ENCODE measurements at places on chromosomes 3 and 15.

GRCh38 chr3:112302881-112303763, 9.1 kb upstream of the SLC9C1 start:
- DNase-seq, result no peak

DNA sequence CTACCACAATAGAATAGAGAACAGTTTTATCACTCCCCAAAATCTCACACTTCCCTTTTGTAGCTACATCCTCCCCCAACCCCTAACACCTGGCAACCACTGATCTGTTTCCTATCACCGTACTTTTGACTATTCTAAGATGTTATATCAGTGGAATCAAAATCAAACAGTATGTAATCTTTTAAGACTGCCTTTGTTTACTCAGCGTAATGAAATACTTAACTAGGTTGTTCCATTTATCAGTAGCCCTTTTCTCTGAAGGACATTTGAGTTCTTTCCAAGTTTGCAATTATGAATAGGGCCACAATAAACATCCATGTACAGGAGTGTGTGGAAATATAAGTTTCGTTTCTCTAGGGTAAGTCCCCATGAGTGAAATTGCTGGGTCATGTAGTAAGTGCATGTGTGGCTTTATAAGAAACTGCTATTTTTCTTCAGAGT, 372.3 kb downstream of the SV2B start:
- no peak for DNase-seq

GRCh38 chr3:180808823-180809575, 103.5 kb upstream of the FXR1 start:
- DNase-seq, result no peak

GRCh38 chr3:42799376-42799775, 4.9 kb downstream of the HIGD1A start:
- no peak for DNase-seq

DNA sequence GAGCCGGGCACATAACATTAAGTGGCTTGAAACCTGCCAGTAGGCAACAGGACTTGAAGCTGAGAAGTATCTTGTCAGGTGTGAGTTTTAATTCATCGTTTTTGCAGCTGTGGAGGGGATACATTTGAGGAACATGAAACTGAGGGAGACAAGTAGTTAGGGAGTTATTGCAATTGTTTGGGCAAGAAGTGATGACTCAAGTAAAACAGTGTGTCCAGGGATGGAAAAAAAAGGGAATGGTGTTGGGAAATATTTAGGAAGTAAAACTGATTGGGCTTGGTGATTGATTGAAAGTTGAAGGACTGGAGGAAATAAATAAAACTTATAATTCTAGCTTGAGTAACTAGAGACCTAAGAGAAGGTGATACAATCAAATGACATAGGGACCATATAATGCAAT, 85.5 kb downstream of the NCEH1 start:
- DNase-seq, result no peak

DNA sequence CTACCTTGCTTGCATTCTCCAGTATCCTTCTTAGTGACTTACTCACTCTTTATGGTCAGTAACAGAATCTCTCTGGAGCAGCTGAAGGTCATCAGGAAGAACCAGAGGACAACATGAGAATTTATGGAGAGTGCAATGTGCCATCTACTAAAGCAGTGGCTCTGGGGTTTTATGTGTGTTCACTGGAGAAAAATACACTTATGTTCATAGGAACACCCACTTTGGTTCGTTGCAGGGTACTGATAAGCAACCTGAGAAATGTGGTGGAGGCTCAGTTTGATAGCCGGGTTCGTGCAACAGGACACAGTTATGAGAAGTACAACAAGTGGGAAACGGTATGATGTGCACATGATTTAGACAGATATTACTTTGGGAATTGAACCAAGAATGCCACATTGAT, 12.8 kb downstream of the CPB1 start:
- no peak for DNase-seq

GRCh38 chr3:186220911-186221645, 112.2 kb upstream of the ETV5 start:
- DNase-seq, result peak; percentile 66

DNA sequence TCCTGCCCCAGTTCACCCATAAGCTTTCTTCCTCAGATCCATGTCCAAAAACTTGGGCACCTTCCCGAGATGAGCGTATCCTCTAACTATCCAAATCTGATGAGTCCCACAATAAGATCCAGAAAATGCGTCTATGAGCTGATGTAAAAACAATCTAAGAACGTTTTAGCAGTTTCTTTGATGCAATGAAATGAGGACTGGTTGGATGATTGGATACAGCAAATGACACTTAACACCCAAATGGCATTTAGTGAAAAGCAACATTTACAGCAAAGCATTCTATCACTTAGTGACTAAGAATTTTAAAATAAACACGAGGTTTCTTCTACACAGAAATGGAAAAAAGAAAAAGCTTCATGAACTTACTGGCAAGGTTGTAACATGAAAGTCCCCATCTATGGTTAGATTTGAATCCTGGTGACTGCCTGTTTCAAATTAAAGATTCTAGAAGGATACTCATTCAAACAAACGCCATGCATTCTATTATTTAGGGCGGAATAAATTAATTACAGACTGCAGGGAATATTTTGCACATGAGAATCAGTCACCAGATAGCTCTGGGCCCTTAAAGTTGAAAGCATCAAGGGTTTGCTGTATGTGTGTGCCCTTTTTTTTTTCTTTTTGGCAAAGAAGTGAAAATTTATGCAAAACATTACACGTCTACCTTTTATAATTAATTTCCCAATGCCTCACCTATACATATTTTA, 598.6 kb downstream of the FOXP1 start:
- no peak for DNase-seq

DNA sequence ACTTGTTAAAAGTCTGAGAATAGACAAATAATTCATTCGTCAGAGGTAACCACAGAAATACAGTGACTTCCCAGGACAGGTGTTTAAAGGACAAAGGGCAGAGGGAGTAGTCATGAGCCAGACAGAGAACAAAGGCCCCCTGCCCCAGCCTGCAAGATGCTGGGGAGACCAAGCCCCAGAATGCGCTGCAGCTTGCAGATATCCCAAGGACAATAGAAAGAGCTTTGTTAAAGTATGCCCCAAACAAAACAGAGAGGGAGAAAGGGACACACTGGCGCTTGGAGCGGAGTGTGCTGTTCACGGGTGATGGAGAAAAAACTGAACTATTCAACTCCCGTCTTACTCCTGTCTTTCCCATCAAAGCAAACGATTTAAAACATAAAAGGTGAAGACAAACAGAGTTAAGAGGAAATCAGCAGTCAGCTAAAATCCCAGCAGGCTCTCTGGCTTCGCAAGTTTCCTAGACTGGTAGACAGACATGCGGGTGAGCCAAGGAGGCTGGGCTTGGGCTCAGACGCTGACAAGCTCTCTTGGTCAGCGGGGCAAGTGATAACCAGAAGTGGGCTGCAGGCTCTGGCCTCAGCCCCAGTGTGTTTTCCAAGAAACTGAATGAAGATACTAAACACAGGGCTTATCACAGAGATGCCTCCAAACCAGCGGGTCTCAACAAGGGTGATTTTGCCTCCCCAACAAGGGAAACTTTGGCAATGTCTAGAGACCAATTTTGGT, 130.1 kb downstream of the UACA start:
- no peak for DNase-seq

DNA sequence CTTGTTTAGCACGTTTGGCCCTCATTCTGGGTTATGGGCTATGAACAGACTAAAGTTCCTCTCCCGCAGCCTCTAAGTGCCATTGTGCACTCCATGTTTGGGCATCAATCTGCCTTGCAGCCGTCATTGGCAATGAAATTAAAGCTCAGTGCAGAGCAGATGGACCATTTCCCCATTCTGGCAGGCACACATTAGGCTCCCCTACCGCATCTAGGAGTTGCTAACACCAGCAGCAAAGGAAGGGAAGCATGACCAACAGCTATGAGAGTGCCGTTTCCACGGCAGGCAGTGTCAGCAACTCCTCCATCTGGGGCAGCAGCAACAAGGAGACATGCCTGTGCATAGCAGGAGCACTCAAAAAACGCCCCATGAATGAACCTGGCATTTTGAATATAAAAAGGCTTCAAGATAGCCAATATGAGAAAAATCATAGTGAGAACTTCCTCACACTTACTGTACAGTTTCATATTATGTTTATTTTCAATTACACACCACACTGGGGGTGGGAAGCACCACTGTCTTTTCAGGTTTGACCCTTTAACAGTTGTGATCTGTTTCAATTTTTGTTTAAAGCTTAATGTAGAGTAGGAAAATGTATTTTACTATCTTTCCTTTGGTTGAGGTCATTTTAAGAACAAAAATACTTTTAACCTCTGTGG, 218.7 kb downstream of the KCNMB2 start:
- DNase-seq, result no peak

GRCh38 chr3:52570076-52570475, 33.7 kb downstream of the UQCC5 start:
- DNase-seq, result no peak

GRCh38 chr15:37007301-37007700, 93.0 kb downstream of the MEIS2 start:
- no peak for DNase-seq

DNA sequence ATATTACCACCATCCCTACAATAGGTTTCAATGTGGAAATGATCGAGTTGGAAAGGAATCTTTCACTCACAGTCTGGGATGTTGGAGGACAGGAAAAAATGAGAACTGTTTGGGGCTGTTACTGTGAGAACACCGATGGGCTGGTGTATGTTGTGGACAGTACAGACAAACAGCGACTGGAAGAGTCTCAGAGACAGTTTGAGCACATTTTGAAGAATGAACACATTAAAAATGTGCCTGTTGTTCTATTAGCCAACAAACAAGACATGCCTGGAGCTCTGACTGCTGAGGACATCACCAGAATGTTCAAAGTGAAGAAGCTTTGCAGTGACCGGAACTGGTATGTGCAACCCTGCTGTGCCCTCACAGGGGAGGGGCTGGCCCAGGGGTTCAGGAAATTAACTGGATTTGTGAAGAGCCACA, 510 bp downstream of the ARL14 start:
- DNase-seq, result no peak

DNA sequence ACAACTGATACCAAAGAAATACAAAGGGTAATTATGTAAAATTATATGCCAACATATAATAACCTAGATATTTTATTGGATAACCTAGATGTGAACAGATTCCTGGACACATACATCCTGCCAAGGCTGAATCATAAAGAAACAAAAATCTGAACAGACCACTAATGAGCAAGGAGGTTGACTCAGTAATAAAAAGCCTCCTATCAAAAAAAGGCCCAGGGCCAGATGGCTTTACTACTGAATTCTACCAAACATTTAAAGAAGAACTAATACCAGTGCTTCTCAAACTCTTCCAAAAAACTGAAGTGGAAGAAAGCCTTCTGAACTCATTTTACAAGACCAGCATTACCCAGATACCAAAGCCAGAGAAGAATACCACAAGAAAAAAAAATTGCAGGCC, 32.4 kb downstream of the THBS1 start:
- no peak for DNase-seq

GRCh38 chr15:99455789-99456160, 110.0 kb upstream of the MEF2A start:
- no peak for DNase-seq

GRCh38 chr3:115623044-115623868, at the start of gene GAP43:
TSS of gene GAP43 (plus strand) at chr3:115623510. CDS start at chr3:115623690, 180 bp downstream.
- DNase-seq, result no peak

- no peak for DNase-seq
Observed at GRCh38 chr3:10004960-10005564, 18.4 kb upstream of the EMC3 start.

DNA sequence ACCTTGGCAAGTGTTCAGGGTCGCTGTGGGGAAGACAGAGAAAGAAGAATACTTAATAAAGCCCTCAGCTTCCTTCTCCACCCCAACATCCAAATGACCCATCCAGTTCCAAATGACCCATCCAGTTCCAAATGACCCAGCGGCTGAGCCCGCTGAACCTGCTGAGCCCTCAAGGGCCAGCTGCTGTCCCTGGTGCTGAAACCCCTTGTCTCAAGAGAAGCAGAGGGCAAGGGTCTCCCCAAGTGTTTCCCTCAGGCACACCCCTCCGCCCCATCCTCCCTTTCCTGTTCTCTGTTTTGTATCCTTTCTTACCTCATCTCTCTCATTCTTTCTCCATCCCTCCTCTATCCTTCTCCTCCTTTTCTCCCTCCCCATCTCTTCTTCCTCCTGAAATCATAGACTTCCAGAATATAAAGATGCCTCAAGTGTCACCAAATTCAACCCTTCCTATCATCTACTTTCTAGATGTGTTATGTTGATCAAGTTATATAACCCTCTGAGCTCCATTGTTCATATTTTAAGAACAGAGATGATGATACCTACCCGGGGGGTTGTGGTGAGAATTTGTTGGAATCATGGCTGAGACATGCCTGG, 29.0 kb downstream of the CCDC33 start:
- DNase-seq, result no peak

- no peak for DNase-seq
Observed at GRCh38 chr3:98772022-98772421, 8.9 kb downstream of the ST3GAL6 start.

DNA sequence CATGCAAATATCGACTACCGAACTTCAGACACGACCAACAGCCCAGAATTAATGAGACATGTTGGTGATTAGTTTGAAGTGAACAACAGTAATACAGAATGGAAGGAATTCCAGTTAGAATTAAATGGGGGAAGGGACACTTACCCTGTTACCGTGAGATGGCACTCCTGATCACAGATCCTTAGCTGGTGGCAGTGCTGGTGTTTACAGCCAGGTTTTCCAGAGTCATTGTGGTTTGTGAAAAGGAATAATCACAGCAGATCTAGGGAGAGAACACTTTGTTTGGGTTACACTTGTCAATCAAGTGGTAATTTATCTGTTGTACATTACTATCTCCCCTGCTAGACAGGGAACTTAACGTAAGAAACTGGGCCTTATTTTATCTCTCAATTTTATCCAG, 217.4 kb downstream of the ADAMTS9 start:
- no peak for DNase-seq

DNA sequence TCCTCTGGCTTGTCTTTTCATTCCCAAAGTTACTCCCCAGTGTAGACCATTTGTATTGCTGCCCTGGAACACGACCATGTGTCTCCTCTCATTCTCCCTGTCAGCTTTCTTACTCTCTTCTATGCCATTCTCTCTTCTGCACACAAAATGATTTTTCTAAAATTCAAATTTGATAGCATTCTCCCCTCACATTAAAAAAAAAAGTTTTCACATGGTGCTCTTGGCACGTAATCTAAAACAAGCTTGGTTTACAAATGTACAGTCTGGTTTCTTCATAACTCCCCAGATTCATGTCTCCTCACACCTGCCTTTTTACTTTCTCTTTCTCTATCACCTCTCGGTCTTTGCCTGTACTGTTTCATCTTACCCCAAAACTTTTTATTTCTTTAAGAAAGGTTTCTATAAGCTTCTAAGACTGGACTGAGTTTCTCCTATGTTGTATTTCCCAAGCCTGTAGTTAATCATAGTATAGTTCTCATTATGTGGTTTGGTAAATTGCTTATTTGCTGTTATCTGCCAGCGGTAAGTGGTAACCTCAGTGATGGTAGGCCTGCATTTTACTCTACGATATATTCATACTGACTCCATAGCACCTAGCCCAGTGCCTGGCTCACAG, 31.2 kb downstream of the BCHE start:
- no peak for DNase-seq
